ENCODE measurements at places on chromosomes 6 and 20. TPM values are rescaled to one million over a fixed set of nuclear protein-coding genes. Genes with fewer than 3 reads are reported as not detected.

- H3K27ac ChIP-seq, result no peak overlapping the region
- DNase-seq, result no peak
- H3K4me1 ChIP-seq, result no peaks in the 10 kb centered on the region
- no peaks in the 10 kb centered on the region for H3K27me3 ChIP-seq
Measured at GRCh38 chr6:524803-525202, 132.1 kb downstream of the HUS1B start.

- peaks cover 61% of the 10 kb centered on the region for H3K4me1 ChIP-seq
- no peak for DNase-seq
- peak overlapping the region; percentile 28 for H3K27ac ChIP-seq
- no peaks in the 10 kb centered on the region for H3K27me3 ChIP-seq
- H3K4me3 ChIP-seq, result no peak overlapping the region
Measured at GRCh38 chr6:25127076-25127837, 151.9 kb upstream of the CARMIL1 start.

The E2F1 gene
- total RNA-seq, result 1.2 TPM

The SMLR1 gene
- total RNA-seq, result not detected

- H3K27me3 ChIP-seq, result no peaks in the 10 kb centered on the region
- no peaks in the 10 kb centered on the region for H3K36me3 ChIP-seq
- no peak for DNase-seq
- no peaks in the 10 kb centered on the region for H3K4me1 ChIP-seq
- no peak overlapping the region for H3K27ac ChIP-seq
Measured at GRCh38 chr6:70162972-70163371, 139.9 kb downstream of the COL9A1 start.

Measured in left ventricle myocardium inferior (tissue), 1 donor.